ENCODE measurements at places on chromosomes 2 and 18. TPM values are rescaled to one million over a fixed set of nuclear protein-coding genes. Genes with fewer than 3 reads are reported as not detected.

GRCh38 chr2:20645301-20645701 is 5.6 kb downstream of the HS1BP3 start:
- H3K36me3 ChIP-seq = peaks cover 61% of the 10 kb centered on the region
- H3K27ac ChIP-seq = no peak overlapping the region
- DNase-seq = no peak
- no peak overlapping the region for H3K4me3 ChIP-seq
- no peaks in the 10 kb centered on the region for H3K27me3 ChIP-seq

- DNase-seq = no peak
- no peaks in the 10 kb centered on the region for H3K36me3 ChIP-seq
- H3K27me3 ChIP-seq = no peaks in the 10 kb centered on the region
- H3K4me3 ChIP-seq = no peak overlapping the region
- H3K4me1 ChIP-seq = peaks cover 21% of the 10 kb centered on the region
Measured at GRCh38 chr2:8923183-8923582, 80.3 kb downstream of the MBOAT2 start.

CHRND gene
- total RNA-seq = not detected

DNA sequence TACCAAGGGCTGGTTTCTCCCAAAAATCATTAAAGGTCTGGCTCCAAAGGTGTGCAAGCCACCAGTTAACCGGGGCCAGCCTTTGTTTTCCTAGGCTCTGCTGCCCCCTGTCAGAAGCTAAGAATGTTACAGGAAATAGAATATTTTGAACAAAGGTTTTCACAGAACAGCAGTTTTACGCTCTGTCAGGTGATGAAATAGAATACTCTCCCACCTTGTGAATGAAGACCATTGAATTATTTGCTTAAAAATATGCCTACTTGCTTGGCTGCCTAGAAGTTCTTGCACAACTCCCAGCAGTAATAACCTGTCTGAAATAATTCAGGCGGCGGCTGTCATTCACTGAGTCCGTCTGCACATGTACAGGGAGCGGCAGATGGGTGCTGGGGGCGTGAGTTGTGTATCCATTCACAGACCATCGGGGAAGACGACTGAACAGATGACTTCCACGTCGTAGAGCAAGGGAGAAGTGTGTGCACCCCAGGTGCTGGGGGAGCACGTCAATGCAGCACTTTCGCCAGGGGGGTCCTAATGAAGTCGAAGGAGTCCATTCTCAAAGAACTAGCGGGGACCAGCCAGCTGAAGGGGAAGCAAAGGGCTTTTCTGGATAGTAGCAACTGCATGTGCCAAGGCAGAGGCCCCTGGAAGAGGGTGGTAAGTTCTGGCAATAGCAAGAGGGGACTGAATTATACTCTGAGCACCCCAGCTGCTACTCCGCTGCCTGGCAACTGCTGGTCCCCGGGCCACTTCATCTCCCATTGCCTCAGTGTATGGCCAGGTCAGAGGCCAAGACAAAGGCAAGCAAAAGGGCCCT is 56.1 kb downstream of the SF3B1 start:
- no peaks in the 10 kb centered on the region for H3K27me3 ChIP-seq
- no peaks in the 10 kb centered on the region for H3K4me1 ChIP-seq
- H3K27ac ChIP-seq = no peak overlapping the region

DNA sequence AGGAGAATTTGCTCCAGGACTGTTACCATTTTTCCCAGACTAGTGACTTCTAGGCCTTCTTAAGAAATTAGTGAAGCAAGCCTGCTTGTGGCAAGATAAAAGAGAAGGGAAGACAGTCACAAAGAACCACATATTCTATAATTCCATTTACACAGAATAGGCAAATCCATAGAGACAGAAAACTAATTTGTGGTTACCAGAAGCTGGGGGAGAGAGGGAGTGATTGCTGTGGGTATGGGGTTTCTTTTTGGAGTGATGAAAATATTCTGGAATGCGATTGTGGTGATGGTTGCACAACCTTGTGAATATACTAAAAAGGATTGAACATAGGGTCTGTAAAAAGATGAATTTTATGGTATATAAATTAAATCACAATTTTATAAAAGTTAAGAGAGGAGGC is 37.5 kb upstream of the SIX2 start:
- DNase-seq = no peak
- H3K27me3 ChIP-seq = peaks cover 4% of the 10 kb centered on the region
- no peaks in the 10 kb centered on the region for H3K36me3 ChIP-seq
- H3K4me3 ChIP-seq = no peak overlapping the region
- no peaks in the 10 kb centered on the region for H3K4me1 ChIP-seq

GALNT5 gene
- total RNA-seq = 0.42 TPM

DNA sequence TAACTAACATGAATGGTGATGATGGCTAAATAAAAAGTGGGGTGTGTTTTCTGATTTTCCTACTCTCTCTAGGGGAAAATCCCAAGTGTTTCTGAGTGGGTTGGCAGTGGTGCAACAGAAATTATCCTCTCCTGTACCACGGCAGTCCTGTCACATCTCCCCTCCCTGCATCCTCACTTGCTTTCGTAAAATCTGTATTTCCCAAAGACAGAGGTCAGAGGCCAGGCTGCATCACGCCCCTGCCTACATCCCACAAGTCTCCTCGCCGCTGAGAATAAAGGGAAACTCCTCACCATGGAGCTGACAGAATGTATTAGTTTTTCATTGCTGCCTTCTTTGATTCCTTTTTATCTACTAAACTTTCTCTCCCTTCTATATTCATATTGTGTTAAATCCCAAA is 13.1 kb downstream of the FBLN7 start:
- H3K36me3 ChIP-seq = no peaks in the 10 kb centered on the region
- no peak overlapping the region for H3K27ac ChIP-seq
- no peak for DNase-seq
- no peaks in the 10 kb centered on the region for H3K27me3 ChIP-seq
- no peak overlapping the region for H3K4me3 ChIP-seq

DNA sequence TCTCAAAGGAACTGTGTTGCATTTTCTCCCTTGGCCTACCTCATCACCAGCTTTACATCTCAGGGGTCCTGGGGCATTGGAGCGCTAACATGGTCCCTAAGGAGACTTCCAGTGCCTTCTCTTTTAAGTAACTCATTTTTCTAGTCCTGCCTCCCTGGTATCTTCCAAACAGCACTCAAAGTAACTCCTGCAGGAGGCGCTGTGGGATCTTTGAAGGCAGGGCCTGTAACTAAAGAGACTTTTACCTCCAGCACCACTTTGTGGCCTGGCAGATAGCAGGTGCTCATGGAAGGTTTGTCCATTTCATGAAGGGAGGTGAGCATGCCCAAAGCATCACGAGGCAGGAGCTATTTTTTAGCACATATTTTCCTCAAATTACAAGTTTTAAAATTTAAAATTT is 411.0 kb upstream of the GYPC start:
- DNase-seq = peak; percentile 57
- no peaks in the 10 kb centered on the region for H3K36me3 ChIP-seq
- H3K27ac ChIP-seq = no peak overlapping the region
